ENCODE measurements at places on chromosomes 11 and 22.

GRCh38 chr22:21000207-21000986 lies 1.5 kb downstream of the THAP7 start:
- DNase-seq, result no peak

DNA sequence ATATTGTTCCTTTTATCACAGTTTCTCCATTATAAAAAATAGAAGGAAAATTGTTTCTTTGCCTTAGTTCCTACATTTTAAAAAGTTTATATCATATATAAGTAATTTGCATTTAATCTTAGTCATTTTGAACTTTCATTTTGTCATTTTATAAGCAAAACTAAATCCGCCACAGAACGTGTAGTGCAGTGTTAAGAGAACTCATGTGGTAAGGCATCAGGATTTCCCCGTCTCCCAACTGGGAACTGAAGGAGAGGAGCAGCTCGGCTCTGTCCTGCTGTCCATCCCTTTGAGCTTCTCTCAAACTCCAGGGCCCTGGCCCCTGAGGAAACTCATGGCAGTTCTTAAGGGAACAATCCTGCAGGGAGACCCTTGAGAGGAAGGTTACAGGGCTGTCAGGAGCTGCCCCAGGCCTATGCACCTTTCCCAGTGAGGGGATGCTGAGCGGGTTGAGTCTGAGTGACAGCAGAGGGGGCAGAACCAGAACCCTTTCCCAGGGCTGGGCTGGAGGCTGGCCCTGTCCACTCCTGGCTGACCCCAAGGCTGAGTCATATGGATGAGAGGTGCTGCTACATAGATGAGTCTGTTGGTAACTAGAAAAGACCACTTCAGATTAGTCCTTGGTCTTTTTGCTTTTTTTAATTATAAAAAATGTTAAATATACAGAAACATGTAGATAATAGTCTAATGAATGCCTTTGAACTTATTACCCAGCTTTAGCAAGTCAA lies 333.1 kb downstream of the TBC1D22A start:
- DNase-seq, result no peak

DNA sequence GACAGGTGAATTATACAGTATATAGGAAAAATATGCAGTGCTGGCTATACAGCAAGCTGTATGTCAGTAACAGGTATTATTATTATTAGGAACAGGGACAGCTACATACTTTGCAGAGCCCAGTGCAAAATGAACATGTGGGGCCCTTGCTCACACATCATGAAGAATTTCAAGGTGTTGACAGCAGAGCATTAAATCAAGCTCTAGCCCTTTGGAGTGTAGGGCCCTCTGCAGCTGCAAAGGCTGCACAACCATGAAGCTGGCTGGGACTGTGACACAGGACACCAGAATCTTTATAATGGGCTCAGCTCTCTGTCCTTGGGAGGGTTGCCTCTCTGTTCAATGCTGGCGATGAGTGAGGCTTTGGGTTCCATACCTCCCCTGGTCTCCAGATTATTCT lies 44.9 kb upstream of the DAGLA start:
- DNase-seq, result no peak

GRCh38 chr22:46537946-46538813 lies 760 bp upstream of the CELSR1 start:
- DNase-seq, result peak; percentile 68

DNA sequence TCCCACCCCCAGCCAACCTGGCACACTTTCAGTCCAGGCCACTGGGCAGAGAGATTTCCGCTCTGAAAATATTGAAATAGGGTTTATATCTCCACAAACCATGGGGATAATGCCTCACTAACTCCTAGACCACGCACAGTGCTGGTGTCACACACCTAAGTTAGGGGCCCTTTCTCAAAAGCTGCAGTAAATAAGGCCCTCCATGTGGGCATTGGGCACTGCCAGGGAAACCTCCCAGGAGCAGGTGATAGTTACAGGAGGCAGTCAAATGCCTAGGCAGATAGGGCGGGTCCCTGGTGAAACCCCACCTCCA lies 3.1 kb upstream of the IL10RA start:
- no peak for DNase-seq

GRCh38 chr22:38946771-38947170 lies 10.6 kb upstream of the APOBEC3A start:
- DNase-seq, result no peak

DNA sequence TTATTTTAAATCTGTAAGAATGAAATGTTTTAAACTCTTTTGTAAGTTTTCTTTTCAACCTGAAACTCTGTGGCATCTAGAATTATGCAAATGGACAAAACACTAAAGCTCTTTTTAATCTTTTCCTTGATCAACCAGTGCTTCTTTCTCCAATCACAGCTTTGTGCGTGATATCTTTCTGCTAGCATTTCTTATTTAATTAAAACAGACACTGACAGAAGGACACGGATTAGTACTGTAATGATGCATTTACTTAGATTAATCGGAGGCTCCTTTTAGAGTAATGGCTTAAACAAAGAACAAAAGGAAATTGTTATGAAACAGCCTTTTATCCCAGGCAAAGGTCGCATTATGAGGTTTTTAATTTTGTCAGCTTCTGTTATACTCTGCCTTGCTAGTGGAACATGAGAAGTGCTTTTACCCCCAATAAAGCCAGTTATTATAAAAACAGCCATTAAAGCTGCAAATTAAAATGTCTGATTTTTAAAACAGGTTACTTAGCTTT lies 48.5 kb upstream of the SOX6 start:
- no peak for DNase-seq

GRCh38 chr11:5500393-5500801 lies 9.4 kb downstream of the UBQLN3 start:
- no peak for DNase-seq

GRCh38 chr11:46236918-46237247 lies 40.6 kb upstream of the CREB3L1 start:
- DNase-seq, result no peak

- DNase-seq, result no peak
These were observed 527.4 kb downstream of the BRD1 start for GRCh38 chr22:49300241-49300640.

- no peak for DNase-seq
These were observed 52.5 kb upstream of the PRSS23 start for GRCh38 chr11:86747801-86748200.

- peak; percentile 59 for DNase-seq
These were observed 33.5 kb downstream of the CLMP start for GRCh38 chr11:123161376-123162030.

GRCh38 chr11:75160220-75160757 lies 9.4 kb downstream of the SLCO2B1 start:
- no peak for DNase-seq

GRCh38 chr22:50089682-50090411 lies at the start of gene MOV10L1:
MOV10L1 (plus strand) TSS chr22:50090006; CDS start chr22:50090089, 83 bp downstream.
- DNase-seq, result no peak

- DNase-seq, result no peak
These were observed 14.2 kb upstream of the OMP start for GRCh38 chr11:77088236-77089003.

- no peak for DNase-seq
These were observed 356.3 kb upstream of the ISX start for GRCh38 chr22:34709641-34710040.

DNA sequence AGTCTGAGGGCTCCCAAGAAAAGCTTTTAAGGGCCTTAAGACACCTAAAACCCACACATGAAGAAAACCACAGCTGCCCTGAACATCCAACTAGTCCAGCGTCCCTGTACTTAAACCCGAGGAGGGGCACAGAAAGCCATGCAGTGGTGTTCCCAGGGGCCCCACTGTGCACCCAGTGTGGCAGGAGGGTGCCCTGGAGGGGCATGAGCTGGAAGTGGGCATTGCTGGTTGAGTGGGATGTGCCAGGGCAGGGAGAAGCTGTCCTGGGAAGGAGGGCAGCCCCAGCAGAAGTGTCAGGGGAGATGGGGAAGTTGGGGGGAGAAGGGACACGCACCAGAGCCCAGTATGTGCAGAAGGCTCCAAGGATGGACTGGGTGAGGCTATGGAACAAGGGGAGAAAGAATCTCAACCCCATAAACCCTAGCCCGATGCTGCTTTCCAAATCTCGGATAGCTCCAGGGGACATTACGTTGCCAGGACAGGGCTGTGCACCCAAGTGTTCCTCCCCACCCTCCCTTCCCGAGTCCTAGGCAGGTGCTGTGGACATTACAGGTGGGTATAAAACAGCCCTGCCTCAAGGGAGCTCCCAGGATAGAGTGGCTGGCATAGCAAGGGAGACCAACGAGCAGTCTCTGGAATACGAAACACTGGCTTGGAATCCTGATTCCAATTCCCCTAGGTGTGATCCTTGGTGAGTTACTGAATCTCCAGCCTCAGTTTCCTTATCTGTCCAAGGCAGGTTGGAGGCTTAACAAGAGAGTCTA lies 44.2 kb downstream of the SHANK2 start:
- no peak for DNase-seq

GRCh38 chr11:62922653-62923431 lies 1.7 kb upstream of the CHRM1 start:
- no peak for DNase-seq

DNA sequence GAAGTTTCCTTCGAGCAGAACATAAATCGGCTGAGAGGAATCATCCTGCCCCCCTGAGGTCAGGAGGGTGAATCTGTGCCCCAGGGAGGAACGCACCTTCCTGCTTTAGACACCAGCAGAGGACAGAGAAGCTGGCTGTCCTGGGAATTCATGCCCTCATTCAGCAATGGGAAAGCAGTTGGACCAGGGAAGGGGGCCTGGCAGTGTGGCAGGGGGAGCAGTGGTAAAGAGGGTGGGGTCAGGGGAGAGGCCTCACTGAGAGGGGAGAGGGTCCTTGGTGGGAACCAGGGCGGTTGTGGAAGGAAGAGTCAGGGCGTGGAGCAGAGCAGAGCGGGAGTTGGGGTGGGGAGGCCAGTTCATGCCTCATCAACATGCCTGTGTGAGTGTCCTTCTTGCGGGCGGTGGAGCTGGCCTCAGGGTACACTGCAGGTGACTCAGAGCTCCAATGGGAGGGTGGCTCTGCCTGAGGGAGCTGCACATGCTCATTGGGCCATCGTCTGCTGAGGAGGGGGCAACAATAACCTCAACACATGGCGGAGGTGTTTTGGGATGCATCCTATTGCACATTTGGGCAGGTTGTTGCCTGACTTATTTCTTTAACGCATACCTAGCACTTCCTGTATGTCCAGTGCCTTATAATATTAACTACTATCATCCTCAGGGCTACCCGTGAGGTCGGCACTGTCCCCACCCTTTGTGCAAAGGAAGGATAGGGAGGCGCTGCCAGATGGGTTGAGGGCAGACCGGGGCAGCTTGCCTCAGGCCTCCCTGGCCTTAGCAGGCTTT lies 23.2 kb downstream of the MED15 start:
- DNase-seq, result peak; percentile 77

- DNase-seq, result no peak
These were observed 21.2 kb upstream of the TMEM218 start for GRCh38 chr11:125132596-125132995.

GRCh38 chr11:62666259-62666926 lies 1.3 kb downstream of the CSKMT start:
- DNase-seq, result peak; percentile 16

DNA sequence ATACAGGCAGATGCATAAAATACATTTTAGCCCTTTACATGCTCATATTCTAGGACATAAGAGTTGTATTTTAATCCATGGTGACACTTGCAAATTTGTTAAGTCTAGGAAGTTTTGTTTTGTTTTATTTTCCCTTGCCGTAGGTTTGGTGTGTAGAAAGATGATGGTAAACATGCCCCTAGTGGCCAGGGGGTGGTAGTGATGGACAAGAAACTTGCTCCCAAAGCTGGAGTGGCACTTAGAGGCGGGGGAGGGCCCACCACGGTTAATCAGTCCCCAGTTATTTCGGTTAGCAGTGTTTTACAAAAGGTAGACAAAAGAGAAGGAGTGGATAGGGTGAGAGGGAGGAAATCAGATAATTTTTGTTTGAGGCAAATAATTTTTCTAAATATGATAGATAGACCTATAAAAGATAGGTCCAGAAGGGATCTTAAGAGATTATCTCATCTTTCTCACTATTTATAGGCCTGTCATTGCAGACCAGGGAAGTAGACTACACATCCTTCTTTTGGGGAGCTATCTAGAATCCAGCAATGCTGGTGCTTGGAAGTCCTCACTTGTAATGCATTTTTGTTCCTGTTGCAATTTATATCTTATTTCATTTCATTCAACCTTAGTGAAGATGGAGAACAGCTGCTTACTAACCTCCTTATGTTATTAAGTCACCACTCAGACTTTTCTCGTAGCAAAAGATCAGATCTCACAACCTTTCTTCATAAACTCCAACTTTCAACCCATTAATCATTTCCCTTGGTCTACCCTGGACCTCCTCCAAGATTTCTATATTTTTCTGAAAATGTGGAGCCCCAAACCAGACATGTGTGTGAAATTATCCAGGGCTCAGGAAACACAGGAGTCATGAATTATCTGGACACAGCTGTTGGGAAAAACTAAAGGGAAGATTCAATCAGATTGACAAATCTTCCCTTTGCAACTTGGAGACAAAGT lies 5.9 kb upstream of the BDNF start:
- peak; percentile 50 for DNase-seq

DNA sequence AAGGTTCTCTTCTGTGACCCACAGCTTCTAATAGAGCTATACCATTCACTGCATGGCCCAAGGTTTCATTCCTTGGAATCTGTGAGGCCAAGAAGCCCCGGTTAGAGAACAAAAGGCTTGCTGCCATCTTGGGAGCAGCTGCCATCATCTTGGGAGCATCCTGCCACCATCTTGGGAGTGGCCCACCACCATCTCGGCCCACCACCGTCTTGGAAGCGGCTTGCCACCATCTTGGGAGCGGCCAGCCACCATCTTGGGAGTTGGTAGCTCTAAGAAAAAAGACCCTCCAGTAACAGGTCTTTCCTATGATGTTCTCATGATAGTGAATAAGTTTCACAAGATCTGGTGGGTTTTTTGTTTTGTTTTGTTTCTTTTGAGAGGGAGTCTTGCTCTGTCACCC lies 703.9 kb upstream of the ANO3 start:
- no peak for DNase-seq

GRCh38 chr11:34214961-34215805 lies 109.8 kb downstream of the NAT10 start:
- peak; percentile 49 for DNase-seq

- DNase-seq, result no peak
These were observed 2.1 kb downstream of the TRAF6 start for GRCh38 chr11:36507824-36508489.

- no peak for DNase-seq
These were observed 43.9 kb downstream of the NFAM1 start for GRCh38 chr22:42388130-42388797.

GRCh38 chr22:23067023-23067650 lies 3.2 kb upstream of the GNAZ start:
- DNase-seq, result no peak

GRCh38 chr11:99184146-99184545 lies 163.4 kb downstream of the CNTN5 start:
- DNase-seq, result no peak

- no peak for DNase-seq
These were observed 20.6 kb upstream of the RAPSN start for GRCh38 chr11:47469361-47470179.

DNA sequence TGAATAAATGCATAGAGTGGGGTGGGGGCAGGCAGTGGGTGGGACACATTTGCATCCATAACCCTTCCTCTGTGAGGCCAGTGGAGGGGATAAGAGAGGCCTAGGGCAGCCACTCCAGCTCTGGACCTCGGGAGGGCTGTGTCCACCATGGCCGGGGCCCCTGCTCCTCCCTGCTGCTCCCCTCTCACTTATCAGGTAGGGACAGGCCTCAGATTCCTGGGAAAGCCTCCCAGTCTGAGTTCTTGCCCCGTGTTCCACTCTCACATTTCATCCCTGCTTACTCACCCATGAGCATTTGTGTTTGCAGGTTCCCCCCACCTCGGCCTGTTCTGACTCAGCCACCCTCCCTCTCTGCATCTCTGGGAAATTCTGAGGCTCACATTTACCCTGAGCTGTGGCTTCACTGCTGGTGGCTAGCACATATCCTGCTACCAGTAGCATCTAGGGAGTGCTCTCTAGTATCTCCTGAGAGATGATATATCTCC lies 128.7 kb upstream of the TOP3B start:
- peak; percentile 78 for DNase-seq

Data from MCF 10A (cell line).